ENCODE measurements at places on chromosomes 4 and X. TPM values are rescaled to one million over a fixed set of nuclear protein-coding genes. Genes with fewer than 3 reads are reported as not detected.

- no peak for DNase-seq
These were observed 8.2 kb downstream of the STX18 start for GRCh38 chr4:4533461-4534169.

DNA sequence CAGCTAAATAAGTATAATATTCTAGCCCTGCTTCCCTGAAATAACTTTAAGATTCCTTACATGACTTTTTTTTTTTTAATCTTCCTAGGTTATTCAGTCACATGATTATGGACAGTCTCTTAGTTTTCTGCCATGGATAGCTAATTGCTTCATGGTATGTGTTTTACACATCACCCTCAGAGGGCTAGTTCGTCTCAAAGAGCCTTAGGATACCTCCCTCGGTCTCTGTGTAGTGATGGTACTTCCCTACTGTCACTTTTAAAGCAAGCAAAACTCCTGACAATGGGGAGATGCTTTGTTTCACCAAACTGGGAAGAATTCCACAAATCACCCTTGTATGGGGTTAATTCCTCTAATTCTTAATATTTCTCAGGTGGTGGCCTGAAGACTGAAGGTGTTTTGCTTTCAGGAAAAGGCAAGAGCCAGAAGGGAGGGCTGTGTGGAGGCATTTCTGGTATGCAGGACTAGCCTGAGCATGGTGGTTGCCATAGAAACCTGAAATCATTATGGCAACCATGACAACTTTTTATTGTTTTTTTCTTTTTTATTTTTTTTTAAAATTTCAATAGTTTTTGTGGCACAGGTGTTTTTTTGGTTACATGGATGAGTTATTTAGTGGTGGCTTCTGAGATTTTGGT lies 70.4 kb downstream of the BEX3 start:
- peak; percentile 43 for DNase-seq

DNA sequence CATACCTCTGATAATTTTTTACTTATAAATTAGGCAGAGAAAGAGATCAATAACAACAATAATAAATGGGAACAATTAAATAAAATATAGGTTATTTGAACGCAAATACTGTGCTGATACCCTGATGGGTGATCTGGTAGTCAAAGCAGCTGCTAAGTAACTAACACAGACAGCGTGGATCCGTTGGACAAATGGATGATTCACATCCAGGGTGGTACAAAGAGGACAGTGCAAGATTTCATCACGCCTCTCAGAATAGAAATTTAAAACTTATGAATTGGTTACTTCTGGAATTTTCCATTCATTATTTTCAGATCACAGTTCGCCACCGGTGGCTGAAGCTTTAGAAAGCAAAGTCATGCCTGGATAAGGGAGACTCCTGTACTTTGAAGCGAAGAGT lies 1066.0 kb upstream of the ADGRL3 start:
- DNase-seq = no peak

- DNase-seq = no peak
These were observed 14.0 kb downstream of the SHOX start for GRCh38 chrX:644304-645281.

- DNase-seq = no peak
These were observed 78.4 kb downstream of the ITM2A start for GRCh38 chrX:79288733-79289132.

DNA sequence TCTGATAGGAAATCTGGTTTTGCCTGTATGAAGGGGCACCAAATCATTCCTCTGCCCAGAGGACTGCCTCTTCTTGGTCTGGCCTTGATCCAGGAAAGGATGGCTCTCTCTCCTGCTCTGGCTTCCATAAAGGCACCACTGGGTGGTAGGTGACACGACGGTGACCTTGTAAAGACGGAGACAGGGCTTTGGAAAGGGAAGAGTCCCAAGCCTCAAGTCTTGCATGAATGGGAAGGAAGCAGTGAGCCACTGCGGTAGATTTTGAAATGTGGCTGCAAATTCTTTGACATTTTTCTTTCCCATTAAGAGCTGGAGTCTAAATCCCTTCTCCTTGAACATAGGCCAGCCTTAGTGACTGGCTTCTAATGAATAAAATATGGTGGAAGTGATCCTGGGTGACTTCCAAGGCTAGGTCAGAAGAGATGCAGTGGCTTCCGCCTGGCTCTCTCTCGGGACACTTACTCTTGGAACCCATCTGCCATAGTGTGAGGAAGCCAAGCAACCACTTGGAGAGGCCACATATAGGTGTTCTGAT lies 347.4 kb downstream of the BCOR start:
- no peak for DNase-seq

DNA sequence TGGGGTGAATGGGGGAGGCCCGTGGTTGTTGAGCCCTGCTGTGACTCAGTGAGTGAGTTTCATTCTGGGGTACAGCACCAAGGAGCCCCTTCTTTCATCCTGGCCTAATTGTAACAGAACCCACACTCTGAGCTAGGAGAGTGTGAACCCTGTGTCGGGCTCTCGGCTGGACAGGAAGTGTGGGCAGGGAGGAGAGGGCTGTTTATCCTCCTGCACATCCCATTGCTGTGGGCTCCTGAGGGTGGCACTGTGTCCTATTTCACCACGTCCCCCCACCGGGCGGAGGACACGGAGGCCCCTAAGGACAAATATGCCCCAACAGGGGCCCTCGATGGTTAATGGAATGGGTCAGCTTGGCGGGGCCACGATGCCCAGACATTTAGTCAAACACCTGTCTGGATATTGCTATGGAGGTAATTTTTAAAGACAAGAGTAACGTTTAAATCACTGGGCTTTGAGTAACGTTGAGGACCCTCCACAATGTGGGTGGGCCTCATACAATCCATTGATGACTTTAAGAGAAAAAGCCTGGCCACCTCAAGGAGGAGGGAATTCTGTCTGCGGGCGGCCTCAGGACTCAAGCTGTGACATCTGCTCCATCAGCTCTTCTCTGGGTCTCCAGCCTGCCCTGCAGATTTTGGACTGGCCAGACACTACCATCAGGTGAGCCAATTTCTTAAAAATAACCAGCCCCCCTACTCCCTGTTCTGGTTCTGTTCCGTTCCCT lies 46.1 kb upstream of the SORCS2 start:
- no peak for DNase-seq

- no peak for DNase-seq
These were observed 562.9 kb upstream of the FAT1 start for GRCh38 chr4:187286525-187286924.

WDR17 gene
- under 0.01 TPM for total RNA-seq

AMBN gene
- total RNA-seq = not detected

CNKSR2 gene
- total RNA-seq = not detected
